ENCODE measurements at places on chromosomes 6 and 20.

- no peak for DNase-seq
These were observed 16.2 kb upstream of the FUCA2 start for GRCh38 chr6:143527677-143528076.

DNA sequence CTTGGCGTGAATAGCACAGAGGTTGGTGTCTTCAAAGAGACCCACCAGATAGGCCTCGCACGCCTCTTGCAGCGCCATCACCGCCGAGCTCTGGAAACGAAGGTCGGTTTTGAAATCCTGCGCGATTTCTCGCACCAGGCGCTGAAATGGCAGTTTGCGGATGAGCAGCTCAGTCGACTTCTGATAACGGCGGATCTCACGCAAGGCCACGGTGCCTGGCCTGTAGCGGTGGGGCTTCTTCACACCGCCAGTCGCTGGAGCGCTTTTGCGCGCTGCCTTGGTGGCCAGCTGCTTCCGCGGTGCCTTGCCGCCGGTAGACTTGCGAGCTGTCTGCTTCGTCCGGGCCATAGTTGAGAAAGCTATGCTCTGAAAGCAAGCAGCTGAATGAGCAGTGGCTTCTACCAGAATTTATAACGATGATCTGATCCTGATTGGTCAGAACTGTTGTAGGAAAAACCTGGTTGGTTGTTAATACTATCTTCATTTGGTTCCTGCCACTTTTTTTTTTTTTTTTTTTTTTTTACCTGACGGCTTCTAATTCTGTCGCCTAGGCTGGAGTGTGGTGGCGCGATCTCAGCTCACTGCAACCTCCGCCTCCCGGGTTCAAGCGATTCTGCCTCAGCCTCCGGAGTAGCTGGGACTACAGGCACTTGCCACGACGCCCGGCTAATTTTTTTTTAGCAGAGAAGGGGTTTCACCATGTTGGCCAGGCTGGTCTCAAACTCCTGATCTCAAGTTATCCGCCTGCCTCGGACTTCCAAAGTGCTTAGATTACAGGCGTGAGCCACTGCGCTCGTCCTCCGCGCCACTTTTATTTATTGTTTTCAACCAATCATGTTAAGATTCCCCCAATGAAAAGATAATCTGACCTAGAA is 21.5 kb downstream of the OR2B2 start:
- peak; percentile 47 for DNase-seq

- no peak for DNase-seq
These were observed 5.4 kb downstream of the DSP start for GRCh38 chr6:7546896-7547295.

GRCh38 chr6:152954443-152954842 is 28.4 kb downstream of the FBXO5 start:
- no peak for DNase-seq

DNA sequence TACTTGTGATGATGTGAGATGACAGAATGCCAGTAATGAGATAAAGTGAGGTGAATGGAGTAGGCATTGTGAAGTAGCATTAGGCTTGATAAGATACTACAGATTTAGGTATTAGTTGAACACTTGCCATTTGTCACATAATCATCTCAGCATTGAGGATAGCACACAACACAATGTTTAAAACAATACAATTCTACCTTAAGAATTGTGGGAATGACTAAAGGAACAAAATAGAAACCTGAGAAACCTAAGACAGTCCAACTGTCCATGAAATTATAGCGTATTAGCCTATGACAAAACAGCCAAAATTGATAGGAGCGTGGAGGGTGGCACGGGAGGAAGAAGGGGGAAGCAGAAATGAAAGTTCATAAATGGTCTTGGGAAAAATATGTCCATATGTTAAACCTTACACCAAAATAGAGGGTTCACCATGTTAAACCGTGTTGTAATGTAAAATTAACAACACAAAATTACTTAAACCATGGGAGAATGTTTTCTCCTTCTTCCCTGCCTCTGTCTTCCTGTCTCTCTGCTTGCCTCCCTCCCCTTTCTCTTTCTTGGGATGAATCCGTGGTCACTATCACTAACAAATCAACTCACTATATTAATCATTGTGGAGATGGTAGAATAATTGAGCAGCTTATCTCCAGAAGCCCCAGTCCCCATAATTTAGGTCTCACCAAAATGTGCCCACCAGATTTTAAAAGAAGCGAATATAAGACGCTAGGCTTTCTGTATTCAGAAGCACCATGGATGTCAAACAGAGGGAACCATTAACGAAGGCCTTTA is 33.0 kb upstream of the HFE start:
- DNase-seq, result no peak

- DNase-seq, result no peak
These were observed 11.0 kb downstream of the DHX35 start for GRCh38 chr20:38973107-38973506.

GRCh38 chr20:59804347-59804746 is 129.1 kb downstream of the SYCP2 start:
- DNase-seq, result no peak

DNA sequence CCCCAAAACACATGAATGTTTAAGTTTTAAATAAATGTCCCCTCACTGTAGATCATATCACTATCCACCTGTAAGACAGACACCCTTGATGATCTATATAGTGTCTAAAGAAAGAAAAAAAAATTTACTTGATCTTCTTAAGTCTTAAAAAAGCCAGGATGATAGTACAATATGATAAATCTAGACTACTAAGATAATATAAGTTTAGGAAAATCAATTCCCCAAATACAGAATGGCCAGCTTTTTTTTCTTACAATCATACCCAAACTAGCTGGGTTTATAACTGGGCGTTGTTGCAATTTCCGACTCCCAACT is 14.4 kb downstream of the ZNF217 start:
- DNase-seq, result no peak

GRCh38 chr20:58790454-58790853 is 60.2 kb downstream of the GNAS-AS1 start:
- DNase-seq, result no peak

DNA sequence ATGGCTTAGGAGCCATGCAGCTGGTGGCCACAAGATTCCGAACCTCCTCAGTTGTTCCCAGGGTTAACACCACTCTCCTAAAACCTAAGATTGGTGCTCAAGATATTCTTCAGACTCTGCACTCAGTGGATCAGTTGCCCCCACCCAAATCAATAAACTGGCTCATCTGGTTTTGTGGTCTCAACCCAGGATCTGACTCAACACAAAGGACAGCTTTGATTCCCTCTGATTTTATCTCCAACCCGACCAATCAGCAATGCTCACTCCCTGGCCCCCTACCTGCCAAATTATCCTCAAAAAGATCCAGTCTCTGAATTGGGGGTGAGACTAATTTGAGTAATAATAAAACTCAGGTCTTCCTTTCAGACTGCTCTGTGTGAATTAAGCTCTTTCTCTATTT is 137.5 kb downstream of the EYS start:
- no peak for DNase-seq

- no peak for DNase-seq
These were observed 23.6 kb downstream of the FOXA2 start for GRCh38 chr20:22560817-22561216.

- no peak for DNase-seq
These were observed 19.3 kb upstream of the CHRNA4 start for GRCh38 chr20:63380346-63380870.

DNA sequence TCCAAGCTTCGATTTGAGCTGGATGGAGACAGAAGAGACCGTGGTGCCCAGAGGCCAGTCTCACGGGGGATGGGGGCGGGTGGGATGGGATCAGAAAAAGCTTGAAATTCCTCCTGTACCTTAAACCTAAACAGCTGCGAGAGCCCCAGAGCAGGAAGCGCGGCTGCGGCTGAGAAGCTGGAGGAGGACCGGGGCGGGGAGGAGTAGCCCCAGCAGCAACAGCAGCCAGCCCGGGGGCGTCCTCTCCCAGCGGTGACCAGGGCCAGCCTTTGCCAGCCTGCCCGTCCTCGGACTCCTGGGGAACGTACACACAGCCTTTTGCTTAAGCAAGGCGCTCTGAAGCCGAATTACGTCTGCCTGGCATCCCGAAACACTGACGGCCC is 17.4 kb upstream of the PRDM13 start:
- no peak for DNase-seq

- DNase-seq, result no peak
These were observed 3.5 kb upstream of the TFAP2A start for GRCh38 chr6:10418361-10418861.

GRCh38 chr20:56322681-56323080 is 36.1 kb upstream of the FAM210B start:
- DNase-seq, result no peak

DNA sequence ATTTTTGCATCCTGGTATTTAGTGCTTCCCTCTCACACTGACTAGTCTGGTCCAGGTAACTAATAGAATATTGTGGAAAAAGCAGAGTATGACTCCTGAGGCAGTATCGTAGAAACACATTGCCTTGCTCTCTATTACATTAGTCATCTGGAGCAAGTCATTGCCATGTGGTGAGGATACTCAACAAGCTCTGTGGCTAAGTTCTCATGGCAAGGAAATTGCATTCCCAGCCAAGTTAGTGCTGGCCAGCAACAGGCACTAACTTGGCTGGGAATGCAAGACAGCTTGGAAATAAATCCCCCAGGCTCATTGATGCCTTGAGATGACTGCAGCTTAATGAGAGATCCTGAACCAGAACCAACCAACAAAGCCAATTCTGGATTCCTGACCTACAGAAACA is 39.7 kb upstream of the HTR1B start:
- DNase-seq, result no peak

GRCh38 chr6:113377362-113377942 is 479.7 kb upstream of the MARCKS start:
- DNase-seq, result no peak

DNA sequence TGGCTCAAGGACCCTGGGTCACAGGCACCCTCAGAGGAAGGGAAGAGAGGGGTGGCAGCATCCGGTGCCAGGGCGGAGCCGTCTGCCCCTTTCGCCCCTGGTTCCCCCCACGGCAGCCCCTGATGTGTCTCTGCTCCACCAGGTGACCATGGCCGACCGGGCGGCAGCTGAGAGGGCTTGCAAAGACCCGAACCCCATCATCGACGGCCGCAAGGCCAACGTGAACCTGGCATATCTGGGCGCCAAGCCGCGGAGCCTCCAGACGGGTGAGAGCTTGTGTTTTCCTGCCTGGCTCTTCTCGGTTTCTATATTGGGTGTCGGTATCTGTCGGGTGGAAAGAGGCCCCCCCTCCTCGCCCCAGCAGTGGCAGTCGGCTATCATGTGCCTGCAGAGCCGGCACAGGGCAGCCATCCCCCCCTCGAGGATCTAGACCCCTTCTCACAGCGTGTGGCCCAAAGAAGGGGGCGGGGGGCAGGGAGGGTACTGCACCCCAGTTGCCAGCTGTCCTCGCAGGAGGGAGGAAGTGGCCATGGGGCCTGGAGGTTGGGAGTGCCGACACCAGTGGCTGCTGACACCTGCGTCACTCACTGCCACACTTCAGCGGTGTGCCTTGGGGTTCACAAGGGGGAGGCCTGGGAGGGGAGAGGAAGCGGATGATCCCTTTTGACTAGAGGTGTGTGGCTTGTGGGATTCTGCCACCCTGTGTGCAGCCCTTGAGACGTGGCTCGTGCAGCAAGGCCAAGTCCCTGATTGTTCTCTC is 1.5 kb downstream of the RBM38 start:
- peak; percentile 73 for DNase-seq

DNA sequence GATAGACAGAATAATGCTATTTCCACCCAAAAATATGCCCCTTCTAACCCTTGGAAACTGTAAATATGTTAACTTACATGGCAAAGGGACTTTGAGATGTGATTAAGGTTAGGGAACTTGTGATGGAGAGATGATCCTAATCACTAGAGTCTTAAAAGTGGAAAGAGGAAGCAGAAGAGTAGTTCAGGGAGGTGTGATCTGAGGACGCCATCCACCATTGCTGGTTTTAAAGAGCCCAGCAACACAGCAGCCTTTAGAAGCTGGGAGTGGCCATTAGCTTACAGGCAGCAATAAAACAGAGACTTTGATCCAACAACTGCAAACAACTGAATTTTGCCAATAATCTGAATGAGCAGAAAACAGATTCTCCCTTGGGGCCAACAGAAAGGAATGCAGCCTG is 30.6 kb downstream of the ZNF311 start:
- no peak for DNase-seq

GRCh38 chr6:135811644-135812526 is 39.6 kb upstream of the PDE7B start:
- DNase-seq, result no peak

GRCh38 chr6:7692453-7692784 is 33.5 kb upstream of the BMP6 start:
- DNase-seq, result no peak

DNA sequence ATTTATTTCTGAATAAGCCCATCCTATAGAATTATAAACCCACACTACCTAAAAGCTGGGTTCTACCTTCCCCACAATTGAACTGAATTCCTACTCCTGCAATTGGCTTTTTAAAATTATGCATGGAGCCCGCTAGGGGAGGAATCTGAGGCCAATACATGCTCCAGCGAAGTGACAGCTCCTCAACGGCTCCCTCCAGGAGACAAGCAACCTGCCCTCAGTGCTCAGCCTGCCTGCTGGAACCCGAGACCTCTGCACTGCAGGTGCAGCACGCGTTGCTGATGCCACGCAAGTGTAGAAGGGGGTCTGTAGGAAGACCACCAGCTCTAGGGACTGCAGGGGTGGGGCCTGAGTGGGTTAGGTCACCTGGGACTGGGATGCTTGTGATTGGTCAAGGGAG is 170.2 kb upstream of the CDYL start:
- DNase-seq, result no peak

DNA sequence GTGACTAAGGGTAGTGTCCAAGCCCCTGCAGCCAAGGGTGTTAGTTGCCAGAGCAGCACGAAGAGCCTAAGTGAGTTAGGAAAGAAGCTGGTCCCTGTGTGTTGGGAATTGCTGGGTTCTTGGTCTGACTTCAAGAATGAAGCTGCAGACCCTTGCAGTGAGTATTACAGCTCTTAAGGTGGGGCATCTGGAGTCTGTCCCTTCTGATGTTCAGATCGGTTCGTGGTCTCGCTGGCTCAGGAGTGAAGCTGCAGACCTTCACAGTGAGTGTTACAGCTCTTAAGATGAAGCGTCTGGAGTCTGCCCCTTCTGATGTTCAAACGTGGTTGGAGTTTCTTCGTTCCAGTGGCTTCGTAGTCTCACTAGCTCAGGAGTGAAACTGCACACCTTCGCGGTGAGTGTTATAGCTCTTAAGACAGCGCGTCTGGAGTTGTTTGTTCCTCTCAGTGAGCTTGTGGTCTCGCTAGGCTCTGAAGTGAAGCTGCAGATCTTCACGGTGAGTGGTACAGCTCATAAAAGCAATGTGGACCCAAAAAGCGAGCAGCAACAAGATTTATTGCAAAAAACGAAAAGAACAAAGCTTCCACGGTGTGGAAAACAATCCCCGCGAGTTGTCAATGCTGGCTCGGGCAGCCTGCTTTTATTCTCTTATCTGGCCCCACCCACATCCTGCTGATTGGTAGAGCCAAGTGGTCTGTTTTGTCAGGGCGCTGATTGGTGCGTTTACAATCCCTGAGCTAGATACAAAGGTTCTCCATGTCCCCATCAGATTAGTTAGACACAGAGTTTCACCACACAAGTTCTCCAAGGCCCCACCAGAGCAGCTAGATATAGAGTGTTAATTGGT is 31.8 kb downstream of the PXDC1 start:
- no peak for DNase-seq

Data from activated naive CD4-positive, alpha-beta T cell treated with anti-CD3 and anti-CD28 coated beads, Interleukin-2, amount 50 U/mL, for 16 hours (primary cell).